ENCODE measurements at places on chromosomes 5 and 9.

GRCh38 chr9:95004411-95005277 is 278.1 kb downstream of the AOPEP start:
- no peak for DNase-seq

DNA sequence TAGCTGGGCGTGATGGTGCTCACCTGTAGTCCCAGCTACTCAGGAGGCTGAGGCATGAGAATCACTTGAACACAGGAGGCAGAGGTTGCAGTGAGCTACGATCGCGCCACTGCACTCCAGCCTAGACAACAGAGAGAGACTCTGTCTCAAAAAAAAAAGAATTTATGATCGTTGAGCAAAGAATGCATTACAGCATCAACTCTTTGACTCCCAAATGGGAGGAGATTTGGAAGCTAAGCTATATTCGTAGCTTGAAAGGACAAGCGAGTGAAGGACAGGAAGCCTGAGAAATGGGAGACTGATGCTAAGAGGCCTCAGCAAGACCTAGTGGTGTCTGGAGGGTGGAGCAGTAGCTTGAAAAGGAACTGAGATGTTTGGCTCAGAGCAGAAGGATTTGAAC is 10.3 kb upstream of the CCIN start:
- DNase-seq, result no peak

DNA sequence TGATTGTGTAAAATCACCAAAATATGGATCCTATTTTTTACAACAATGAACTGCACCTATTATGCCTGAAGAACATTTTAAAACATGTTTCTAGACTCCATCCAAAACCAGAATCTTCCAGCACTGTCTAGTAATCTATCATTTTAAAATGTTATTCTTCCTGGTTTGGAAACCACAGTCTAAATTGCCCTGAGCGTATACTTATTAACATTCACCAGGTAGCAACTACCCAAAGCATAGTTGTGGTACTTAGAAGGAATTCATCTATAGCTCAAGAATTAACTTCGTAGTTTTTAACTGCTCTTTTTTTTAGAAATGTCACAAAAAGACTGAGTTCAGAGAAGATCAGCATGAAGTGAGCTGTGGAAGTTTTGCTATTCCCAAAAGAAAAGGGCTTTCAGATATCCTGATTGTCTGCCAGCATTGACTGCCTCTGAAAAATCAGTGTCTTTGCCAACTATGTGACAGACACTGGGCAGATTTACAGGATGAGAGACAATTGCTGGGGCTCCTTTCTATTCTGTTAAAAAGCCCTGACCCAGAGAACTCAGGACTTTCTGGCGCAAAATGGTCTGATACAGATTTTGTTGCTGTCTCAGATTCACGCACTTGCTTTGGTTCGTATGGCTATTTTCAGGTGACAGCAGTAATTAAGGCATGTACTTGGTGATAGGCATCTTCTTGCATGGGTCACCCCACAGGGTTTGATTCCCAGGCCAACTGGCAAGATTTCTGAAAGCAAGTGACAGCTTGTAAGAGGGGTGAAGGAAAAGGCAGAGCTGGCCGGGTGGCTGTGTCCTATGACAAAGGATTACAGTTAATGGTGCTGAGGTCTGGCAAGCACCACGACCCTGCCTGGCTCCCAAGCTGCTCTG is 152.5 kb upstream of the RAI14 start:
- no peak for DNase-seq

DNA sequence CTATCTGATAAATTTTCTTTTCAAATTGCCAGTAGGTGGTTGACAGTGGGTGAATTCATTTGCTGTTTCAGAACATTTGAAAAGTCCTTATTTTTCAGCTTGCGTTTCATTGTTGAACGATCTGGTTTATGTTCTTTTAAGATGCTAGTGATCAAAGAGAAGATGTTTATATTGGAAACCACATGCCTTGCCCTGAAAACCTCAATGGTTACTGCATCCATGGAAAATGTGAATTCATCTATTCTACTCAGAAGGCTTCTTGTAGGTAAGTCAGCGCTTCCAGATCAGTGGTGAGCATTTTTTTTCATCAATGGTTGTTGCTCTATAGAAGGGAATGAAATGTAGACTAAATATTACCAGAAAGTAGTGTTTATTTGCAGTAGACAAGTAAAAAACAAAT is 16.6 kb upstream of the CAVIN4 start:
- no peak for DNase-seq

DNA sequence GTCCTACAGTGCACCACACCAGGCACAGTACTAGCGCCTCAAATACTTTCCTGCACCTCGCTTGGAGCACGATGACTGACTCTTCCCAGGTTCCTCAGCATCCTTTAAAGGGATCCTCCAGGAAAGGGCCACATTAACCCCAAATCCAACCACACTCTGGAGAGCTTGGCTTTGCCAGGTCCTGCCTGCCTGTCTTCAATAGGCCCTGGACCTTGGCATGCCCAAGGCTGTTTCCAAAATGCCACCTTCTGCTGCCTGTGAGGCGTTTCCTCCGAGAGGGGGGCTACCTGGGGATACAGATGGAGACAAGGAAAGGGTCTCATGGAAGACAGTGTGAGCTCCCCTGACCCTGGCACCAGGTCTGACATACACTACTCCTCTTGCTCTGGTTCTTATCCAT is 169.9 kb downstream of the DAB2IP start:
- no peak for DNase-seq

DNA sequence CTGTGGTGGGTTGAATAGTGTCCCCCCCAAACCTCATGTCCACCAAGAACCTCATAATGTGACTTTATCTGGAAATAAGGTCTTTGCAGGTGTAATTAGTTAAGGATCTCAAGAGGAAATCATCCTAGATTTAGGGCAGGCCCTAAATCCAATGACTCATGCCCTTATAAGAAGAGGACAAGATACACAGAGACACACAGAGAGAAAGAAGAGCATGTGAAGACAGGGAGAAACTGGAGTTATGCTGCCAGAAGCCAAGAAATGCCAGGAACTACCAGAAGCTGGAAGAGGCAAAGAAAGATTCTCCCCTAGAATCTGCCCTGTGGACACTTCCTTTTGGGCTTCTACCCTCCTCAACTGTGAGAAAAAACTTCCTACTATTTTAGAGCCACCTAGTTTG is 8.8 kb downstream of the FAM13B start:
- no peak for DNase-seq

GRCh38 chr5:103098993-103099392 is 20.9 kb downstream of the GIN1 start:
- no peak for DNase-seq

DNA sequence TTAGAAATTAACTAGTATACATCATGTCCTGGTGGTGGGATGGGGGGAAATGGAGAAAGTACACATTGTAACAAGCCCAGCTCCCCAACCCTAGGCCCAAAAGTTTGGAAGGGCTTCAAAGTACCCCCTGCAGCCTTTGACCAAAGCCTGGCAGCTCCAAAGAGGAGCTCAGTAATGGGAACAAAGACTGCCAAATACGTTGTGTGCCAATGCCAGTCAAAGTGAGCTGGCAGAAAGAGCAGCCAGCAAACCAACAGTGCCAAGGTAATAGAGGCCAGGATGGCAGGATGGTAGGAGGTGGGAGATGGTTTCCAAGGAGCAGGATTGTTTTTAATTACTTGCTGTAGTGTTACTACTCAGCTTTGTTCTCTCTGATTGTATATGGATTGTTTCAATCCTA is 248.3 kb downstream of the COX7C start:
- no peak for DNase-seq

- DNase-seq, result no peak
Observed at GRCh38 chr9:114911167-114911821, 19.1 kb downstream of the TNFSF8 start.

- no peak for DNase-seq
Observed at GRCh38 chr9:18665947-18666346, 192.0 kb downstream of the ADAMTSL1 start.

GRCh38 chr5:170436335-170436734 is 47.2 kb upstream of the KCNMB1 start:
- no peak for DNase-seq

Data from AG09319 (cell line).